ENCODE measurements at places on chromosomes 12 and 14. TPM values are rescaled to one million over a fixed set of nuclear protein-coding genes. Genes with fewer than 3 reads are reported as not detected.

The PRR4 gene
- 0.98 TPM for total RNA-seq

The PPHLN1 gene
- 74.1 TPM for total RNA-seq

DNA sequence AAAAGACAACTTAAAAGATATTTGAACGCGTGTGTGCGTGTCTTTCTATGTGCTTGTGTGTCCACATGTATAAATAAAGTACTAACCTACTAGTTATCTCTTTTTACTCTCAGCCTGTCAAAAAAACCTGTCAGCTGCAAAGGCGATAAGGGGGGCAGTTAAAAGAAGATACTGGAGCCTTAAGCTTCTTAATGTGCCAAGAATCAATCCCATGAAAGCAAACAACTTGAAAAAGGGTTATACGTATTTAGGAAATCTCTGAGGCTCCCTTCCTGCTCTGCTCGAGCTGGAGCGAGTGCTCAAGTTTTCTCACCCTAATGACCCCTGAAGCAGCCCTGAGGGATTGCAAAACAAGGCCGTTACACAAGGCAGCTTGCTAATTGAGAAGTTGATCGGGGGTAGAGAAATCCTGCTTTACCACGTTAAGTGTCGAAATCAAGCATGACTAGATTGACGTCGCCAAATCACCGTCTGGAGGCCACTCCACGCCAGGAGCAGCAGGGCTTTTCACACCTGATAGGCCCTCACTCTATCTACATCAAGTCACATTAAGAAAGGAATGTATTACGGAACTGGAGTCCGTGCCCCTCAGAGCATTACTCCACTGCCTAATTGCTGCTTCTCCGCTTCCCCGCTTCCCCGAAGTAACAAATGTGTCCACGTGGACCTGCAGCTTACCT, 32.4 kb downstream of the LMO3 start:
- H3K4me1 ChIP-seq, result no peaks in the 10 kb centered on the region
- H3K4me3 ChIP-seq, result no peak overlapping the region
- H3K27me3 ChIP-seq, result no peaks in the 10 kb centered on the region
- DNase-seq, result no peak

The GARIN6 gene
- not detected for total RNA-seq

The HELB gene
- 34.2 TPM for total RNA-seq
